ENCODE measurements at places on chromosomes 4 and X.

DNA sequence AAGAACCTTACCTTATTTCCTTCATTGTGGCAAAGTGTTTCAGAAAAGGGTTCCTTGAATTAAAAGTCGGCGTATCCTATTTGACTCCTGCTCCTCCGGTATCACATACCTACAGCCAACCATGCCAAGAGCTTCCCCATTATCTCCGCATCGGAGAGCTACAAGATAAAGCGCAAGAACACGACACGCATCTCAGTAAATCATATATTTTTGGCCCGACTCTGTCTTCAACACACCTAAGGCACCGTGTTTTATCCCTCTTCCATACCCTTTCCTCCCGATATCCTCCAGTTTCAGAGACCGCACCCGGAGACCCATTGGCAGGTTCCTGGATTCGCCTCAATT, 497 bp upstream of the THAP9 start:
- peak; percentile 40 for DNase-seq

DNA sequence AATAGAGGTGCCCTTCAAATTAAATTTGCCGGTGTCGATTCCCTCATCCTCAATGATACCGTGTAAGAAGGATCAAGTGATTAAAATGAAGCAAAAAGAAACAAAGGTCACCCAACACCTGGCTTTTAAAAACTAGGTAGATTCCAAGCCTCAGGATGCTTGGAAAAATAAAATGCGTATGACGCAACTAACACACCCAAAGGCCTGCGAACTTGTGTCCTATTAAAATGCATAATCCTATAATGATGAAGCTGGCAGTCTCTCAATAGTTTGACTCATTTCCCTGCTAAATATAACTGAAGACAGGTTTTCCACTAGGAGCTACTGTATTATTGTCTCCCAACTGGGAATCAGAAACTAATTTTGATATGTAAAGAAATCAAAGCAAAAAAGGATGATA, 263.2 kb downstream of the DHX15 start:
- DNase-seq = no peak

- no peak for DNase-seq
Measured at GRCh38 chrX:54177306-54177705, 5.7 kb downstream of the FAM120C start.

DNA sequence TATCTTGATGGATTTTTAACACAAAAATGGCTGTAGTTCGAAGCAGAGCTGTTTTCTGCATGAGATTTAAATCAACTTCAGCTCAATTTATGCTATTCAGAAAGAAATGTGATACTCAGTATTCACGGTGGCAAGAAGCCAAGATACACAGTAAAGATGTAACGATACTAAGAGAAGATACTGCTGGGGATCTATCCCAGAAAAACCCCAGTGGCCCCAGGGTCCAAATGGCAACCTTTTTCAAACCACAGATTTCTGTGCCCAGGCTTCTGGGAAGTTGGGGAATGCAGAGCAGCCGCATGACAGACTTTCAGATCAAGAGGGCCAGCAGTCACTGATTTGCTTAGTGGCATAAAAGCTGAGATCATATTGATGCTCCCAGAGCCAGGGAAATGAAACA, 353.9 kb downstream of the AFF2 start:
- no peak for DNase-seq

DNA sequence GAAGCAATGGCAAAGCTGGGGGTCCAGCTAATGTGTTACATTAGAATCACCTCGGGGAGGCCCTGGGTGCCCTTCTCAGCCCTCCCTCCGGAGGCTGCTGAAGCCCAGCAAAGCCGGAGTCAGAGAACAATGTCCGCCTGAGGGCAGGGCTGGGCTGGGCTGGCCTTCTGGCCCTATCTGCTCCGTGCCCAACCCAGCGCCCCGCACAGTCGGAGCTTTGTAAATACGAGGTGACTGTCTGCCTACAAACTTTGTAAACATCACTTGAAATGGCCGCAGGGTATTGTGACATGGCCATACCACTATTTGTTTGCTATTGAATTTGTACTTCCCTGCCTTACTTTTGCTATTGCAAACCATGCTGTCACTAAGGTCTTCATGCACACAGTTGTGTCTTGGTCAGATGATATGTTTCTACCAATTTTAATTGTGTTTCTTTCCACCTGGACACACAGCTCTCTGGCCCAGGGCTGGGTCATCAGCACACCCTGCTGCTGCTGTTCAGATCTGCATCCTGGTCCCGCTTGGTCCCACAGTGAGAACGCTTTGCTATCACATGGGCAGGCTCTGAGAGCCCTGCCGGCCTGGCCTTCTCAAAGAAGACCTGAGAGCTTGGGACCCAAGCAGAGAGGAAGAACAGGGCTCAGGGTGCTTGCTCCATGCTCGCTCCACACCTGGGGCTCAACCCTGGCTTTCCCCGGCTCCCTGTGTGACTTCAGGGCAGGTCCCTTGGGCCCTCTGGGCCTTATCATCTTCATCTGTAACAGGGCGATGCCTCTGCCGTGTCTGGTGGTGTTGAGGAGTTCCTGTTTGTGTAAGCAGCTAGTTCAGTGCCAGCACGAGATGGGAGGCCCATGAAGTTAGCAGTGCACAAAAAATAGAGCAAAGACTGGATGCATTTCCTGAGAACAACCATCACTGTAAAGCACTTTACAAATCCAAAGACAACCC, 2.3 kb downstream of the S100P start:
- no peak for DNase-seq

DNA sequence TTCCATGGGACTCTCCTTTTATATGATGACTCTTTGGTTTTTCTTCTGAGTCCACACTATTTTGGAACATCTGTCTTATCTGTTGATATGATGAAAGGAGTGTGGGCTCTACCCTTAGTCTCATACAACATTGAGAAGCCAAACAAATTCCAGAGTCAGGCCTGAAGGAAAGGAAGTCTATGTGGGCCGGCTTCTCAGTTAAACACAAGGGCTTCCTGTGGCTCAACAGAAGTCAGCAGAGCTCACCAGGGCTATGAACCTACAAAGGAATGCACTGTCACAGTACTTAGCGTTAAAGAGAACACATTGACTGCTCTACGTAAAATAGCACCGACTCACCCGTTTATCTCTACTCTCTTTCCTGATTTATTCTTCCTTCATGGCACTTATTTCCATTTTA, 641.0 kb upstream of the FRG1 start:
- DNase-seq = no peak
